Gastrocnemius medialis (tissue), 4 donors: ENCODE measurements at places on chromosomes 5 and 9. TPM values are rescaled to one million over a fixed set of nuclear protein-coding genes. Genes with fewer than 3 reads are reported as not detected.

BTNL8 gene
- 0.59 TPM for total RNA-seq

YIPF5 gene
- total RNA-seq: 26.5 TPM

NSUN2 gene
- total RNA-seq: 33.2 TPM

SOX30 gene
- total RNA-seq: not detected

FAM151B gene
- 0.18 TPM for total RNA-seq

WASHC1 gene
- 3.4 TPM for total RNA-seq

DOCK2 gene
- total RNA-seq: 3.3 TPM

CXXC5 gene
- 83.8 TPM for total RNA-seq

LVRN gene
- total RNA-seq: 0.63 TPM

- no peaks in the 10 kb centered on the region for H3K36me3 ChIP-seq
- H3K4me3 ChIP-seq: no peak overlapping the region
- no peaks in the 10 kb centered on the region for H3K27me3 ChIP-seq
- no peak for DNase-seq
Measured at GRCh38 chr5:169197343-169197742, 103.6 kb downstream of the SLIT3 start.

GRCh38 chr5:174312270-174312617 lies 266.7 kb downstream of the NSG2 start:
- no peaks in the 10 kb centered on the region for H3K27me3 ChIP-seq
- no peak for DNase-seq
- no peaks in the 10 kb centered on the region for H3K36me3 ChIP-seq
- peaks cover 19% of the 10 kb centered on the region for H3K4me1 ChIP-seq

DNA sequence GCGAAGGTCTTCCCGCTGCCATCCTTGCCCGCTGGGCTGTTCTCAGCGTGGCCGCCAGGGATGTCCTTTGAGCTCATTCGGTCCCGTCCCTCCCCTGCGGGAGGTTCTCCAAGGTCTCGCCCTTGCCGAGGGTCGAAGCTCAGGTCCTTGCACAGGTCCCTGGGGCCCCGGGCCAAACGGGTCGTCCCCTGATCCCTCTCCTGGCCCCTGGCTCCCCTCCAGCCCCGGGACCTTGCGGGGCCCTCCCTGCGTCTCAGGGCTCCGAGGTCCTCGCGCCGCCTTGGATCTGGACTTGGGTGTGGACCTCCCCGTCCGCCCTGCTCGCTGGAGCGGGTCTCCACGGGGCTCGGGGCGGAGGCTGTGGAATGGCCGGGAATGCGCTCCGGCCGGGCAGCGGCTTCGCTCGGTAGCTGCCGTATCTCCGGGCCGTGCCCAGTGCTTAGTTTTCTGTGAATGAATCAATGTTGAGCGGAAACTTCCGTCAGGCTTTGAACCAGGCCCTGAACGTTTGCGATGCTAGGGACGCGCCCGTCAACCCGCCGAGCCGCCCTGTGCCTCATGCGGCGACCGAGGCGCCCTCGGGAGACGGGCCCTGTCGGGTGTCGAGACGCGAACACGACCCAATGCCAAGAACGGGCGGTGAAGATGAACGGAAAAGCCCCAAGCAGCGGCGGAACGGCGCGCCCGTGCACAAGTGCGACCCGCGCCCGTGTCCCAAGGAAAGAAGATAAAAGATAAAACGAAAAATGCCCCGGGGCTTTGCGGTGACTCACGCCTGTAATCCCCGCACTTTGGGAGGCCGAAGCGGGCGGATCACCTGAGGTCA lies 780 bp downstream of the RNU6ATAC start:
- no peak overlapping the region for H3K4me3 ChIP-seq
- H3K27ac ChIP-seq: no peak overlapping the region
- peaks cover 2% of the 10 kb centered on the region for H3K36me3 ChIP-seq
- no peaks in the 10 kb centered on the region for H3K27me3 ChIP-seq
- peaks cover 10% of the 10 kb centered on the region for H3K4me1 ChIP-seq

GRCh38 chr5:7053125-7053524 lies 339.9 kb downstream of the TENT4A start:
- H3K27me3 ChIP-seq: no peaks in the 10 kb centered on the region
- no peaks in the 10 kb centered on the region for H3K4me1 ChIP-seq
- DNase-seq: no peak
- no peak overlapping the region for H3K27ac ChIP-seq

DNA sequence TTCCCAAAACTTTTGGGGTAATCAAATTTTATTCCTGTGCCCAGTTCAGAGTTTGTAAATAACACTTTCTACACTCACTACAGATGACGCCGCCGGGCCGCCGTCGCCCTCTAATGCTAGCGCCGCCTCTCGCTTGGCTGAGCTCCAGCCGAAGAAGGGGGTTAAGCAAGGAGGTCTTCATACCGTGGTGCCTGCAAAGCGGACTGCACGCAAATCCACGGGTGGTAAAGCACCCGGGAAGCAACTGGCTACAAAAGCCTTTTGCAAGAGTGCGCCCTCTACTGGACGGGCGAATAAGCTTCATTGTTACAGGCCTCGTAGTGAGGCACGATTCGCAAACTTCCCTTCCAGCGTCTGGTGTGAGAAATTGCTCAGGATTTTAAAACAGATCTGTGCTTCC lies 280.4 kb downstream of the MEF2C start:
- H3K4me3 ChIP-seq: no peak overlapping the region
- no peaks in the 10 kb centered on the region for H3K4me1 ChIP-seq
- no peak overlapping the region for H3K27ac ChIP-seq
- no peaks in the 10 kb centered on the region for H3K36me3 ChIP-seq
- no peaks in the 10 kb centered on the region for H3K27me3 ChIP-seq

GRCh38 chr5:37886242-37886905 lies 46.5 kb upstream of the GDNF start:
- H3K36me3 ChIP-seq: no peaks in the 10 kb centered on the region
- no peak overlapping the region for H3K4me3 ChIP-seq
- no peaks in the 10 kb centered on the region for H3K4me1 ChIP-seq
- DNase-seq: no peak
- no peak overlapping the region for H3K27ac ChIP-seq

GRCh38 chr5:132962429-132963021 lies 909 bp downstream of the AFF4 start:
- H3K27me3 ChIP-seq: no peaks in the 10 kb centered on the region
- H3K4me3 ChIP-seq: peak overlapping the region; percentile 96
- no peaks in the 10 kb centered on the region for H3K36me3 ChIP-seq
- DNase-seq: no peak
- peaks cover 35% of the 10 kb centered on the region for H3K4me1 ChIP-seq
- H3K27ac ChIP-seq: peak overlapping the region; percentile 97

DNA sequence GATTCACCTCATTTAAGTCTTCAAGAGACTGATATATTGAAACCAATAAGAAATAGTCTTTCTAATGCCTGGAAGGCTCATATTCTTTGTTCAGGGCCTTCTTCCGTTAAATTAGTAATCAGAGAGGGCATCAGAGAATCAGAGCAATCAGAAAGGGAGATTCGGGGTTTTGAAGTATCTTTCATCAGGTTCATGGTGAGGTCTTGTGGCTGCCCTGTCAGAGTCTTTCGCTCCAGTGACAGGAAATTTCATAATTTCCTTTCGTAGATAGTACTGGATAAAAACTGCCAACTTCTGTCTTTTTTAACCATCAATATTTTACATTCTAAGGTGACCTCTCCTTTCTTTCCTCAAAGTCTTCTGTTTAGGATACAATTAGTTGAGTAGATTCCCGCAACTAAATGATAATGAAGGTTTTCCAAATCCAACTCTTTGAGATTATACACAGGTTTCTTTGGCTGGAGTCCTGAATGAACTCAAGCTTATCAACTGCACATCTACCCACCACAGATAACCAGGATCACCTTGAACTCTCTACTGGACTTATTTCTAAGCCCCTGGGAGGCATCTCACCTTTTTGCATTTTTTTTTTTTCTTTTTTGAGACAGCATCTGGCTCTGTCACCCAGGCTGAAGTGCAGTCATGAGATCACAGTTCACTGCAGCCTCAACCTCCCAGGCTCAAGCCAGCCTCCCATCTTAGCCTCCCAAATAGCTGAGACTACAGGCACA lies 5.5 kb downstream of the IL31RA start:
- H3K27me3 ChIP-seq: no peaks in the 10 kb centered on the region
- no peaks in the 10 kb centered on the region for H3K36me3 ChIP-seq
- no peak for DNase-seq
- H3K4me1 ChIP-seq: no peaks in the 10 kb centered on the region
- no peak overlapping the region for H3K4me3 ChIP-seq

DNA sequence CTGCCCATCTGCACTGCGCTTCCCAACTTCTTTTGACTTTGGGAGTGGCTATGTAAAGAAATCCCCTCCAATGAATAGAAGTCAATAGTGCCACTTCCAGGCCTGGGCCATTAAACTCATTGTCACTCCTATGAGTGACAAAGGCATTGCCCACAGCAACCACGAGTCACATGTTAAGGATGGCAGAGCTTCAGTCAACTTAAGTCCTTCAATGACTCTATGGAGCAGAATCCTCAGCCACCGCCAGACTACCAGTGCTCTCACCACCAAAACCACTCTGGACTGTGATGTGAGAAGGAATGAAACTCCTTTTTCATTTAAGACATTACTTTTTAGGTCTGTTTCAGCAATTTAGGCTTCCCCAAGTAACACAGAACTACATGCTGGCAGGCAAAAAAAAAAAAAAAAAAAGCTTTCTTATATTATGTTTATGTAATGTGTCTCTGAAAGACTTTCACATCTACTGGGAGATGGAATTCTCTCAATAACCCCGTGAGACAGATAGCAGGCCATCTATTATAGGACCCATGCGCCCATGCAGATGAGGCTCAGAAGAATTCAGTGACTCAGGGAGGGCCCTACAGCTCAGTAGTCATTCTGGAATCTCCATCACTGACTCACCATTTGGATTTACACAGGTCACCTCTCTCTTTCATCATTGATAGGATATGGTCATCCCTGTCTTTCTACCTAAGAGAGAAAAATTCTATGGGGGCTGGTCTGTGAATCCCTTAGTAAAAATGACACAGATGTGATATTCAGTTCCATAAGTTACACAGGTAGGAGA lies 180.5 kb downstream of the CEMIP2 start:
- H3K36me3 ChIP-seq: no peaks in the 10 kb centered on the region
- no peak overlapping the region for H3K27ac ChIP-seq
- H3K27me3 ChIP-seq: no peaks in the 10 kb centered on the region
- no peak overlapping the region for H3K4me3 ChIP-seq

DNA sequence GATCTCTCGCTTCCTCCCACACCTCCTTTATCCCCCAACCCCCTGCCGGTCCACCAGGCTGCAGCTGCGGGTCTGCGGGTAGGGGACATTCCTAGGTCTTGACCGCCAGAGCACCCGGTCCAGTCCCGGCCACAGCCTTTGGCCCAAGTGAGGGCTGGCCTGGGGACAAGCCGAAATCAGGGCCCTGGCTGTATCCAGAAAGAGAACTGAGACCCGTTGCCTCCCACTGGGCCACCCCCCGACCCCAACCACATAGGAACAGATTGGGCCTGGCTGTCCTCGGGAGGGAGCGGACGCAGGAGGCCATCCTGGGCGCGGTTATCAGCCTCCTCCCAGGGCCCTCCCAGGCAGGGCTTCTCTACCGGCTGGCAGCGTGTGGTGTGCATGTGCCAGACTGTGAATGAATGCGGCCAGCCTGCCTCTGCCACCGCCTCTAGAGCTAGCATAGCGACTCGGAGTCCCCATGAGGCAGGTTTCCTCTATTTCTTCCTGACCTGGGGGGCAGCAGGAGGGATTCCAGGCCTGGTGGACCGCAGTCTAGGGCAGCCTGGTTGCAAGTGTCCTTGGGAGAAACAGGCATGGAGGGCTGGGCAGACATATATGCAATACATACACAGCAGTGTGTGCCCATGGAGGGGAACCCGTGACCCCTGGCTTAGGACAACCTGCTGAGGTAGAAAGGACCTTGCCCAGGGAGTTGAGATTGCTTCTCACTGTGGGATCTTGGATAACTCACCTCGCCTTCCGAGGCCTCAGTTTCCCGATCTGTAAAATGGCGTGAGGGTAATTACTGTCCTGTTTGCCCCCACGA lies 1.2 kb downstream of the N4BP3 start:
- peak overlapping the region; percentile 39 for H3K27ac ChIP-seq
- DNase-seq: no peak
- H3K36me3 ChIP-seq: no peaks in the 10 kb centered on the region
- peaks cover 38% of the 10 kb centered on the region for H3K27me3 ChIP-seq
- H3K4me3 ChIP-seq: peak overlapping the region; percentile 52

DNA sequence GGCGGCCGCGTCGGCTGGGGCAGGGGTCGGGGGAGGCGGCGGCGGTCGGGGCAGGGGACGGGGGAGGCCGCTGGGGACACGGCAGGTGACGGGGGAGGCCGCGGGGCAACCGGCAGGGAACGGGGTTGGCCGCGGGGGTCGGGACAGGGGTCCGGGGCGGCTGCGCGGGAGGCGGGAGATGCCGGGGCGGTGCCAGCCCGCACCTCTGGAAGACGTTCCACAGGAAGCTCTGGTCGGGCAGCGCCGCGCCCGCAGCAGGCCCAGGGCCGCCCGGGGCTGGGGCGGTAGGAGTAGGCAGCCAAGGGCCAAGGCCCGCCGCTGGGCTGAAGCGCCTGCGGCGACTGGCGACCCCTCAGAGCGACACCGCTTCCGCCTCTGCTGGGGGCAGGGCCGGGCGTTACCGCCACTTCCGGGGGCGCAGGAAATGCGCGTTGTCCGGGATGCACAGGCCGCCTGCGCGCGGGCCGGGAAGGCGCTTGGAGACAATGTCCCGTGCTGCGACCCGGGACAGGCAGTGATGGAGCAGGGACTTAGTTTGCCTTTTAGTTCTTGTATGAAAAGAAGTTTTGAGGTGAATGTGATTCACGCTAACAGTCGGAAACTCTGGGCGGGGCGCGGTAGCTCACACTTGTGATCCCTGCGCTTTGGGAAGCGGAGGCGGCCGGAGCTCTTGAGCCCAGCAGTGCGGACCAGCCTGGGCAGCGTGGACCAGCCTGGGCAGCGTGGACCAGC lies 110.0 kb upstream of the LPCAT1 start:
- no peaks in the 10 kb centered on the region for H3K27me3 ChIP-seq
- peaks cover 5% of the 10 kb centered on the region for H3K4me1 ChIP-seq
- H3K4me3 ChIP-seq: peak overlapping the region; percentile 75

DNA sequence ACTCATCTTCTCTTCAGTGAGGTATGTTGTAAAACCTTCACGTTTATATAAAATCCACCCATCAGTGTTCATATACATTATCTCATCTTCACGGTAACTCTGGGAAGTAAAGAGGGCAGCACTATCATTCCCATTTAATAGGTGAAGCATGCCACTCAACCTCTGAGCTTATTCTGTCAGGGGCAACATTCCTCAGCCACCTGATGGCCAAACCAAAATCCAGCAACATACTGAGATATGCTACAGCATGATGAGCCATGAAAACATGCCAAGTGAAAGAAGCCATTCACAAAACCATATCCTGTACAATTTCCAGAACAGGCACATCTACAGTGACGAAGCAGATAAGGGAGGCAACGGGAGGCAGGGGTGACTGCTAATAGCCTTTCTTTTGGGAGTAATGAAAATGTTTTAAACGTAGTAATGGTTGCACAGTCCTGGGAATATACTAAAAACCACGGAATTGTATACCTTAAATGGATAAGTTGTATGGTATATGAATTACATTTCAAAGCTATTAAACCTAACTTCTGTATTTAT lies 167.4 kb downstream of the TSSK1B start:
- H3K4me3 ChIP-seq: no peak overlapping the region
- no peaks in the 10 kb centered on the region for H3K27me3 ChIP-seq
- no peak for DNase-seq
- no peaks in the 10 kb centered on the region for H3K36me3 ChIP-seq
- no peaks in the 10 kb centered on the region for H3K4me1 ChIP-seq

- H3K27me3 ChIP-seq: no peaks in the 10 kb centered on the region
- H3K36me3 ChIP-seq: no peaks in the 10 kb centered on the region
- DNase-seq: no peak
- no peaks in the 10 kb centered on the region for H3K4me1 ChIP-seq
- H3K4me3 ChIP-seq: no peak overlapping the region
Measured at GRCh38 chr9:26770821-26771220, 121.8 kb downstream of the CAAP1 start.

GRCh38 chr5:124627815-124628595 lies 118.4 kb downstream of the ZNF608 start:
- no peak for DNase-seq
- no peaks in the 10 kb centered on the region for H3K36me3 ChIP-seq
- no peak overlapping the region for H3K4me3 ChIP-seq
- H3K27ac ChIP-seq: no peak overlapping the region
- H3K4me1 ChIP-seq: no peaks in the 10 kb centered on the region
